ENCODE measurements at places on chromosomes 3 and 15. TPM values are rescaled to one million over a fixed set of nuclear protein-coding genes. Genes with fewer than 3 reads are reported as not detected.

The FHIT gene
- 18.6 TPM for total RNA-seq

The KCNMB3 gene
- 0.68 TPM for total RNA-seq

The ULK3 gene
- total RNA-seq, result 22.2 TPM

The PLA1A gene
- total RNA-seq, result 2.1 TPM

The SELENOT gene
- 66.6 TPM for total RNA-seq

The ANKUB1 gene
- total RNA-seq, result not detected

The ACY1 gene
- total RNA-seq, result 23.9 TPM

The ITIH1 gene
- total RNA-seq, result not detected

The IL17RB gene
- total RNA-seq, result 0.42 TPM

The FANCD2 gene
- total RNA-seq, result 0.55 TPM

The SCAANT1 gene
- total RNA-seq, result not detected

The TRPC1 gene
- 11.7 TPM for total RNA-seq

The LSMEM2 gene
- 29.2 TPM for total RNA-seq

The NUP210 gene
- 2.5 TPM for total RNA-seq

The LARP6 gene
- 86.2 TPM for total RNA-seq

The BNC1 gene
- 0.27 TPM for total RNA-seq

The CLDN16 gene
- not detected for total RNA-seq

The SPATA12 gene
- not detected for total RNA-seq

The C15orf40 gene
- total RNA-seq, result 11.1 TPM

The SLC22A13 gene
- total RNA-seq, result not detected

The RAB43 gene
- 3.8 TPM for total RNA-seq

The USP4 gene
- total RNA-seq, result 45.4 TPM

The GOLGA8M gene
- total RNA-seq, result 1.2 TPM

The HES1 gene
- total RNA-seq, result 31.1 TPM

The HIGD2B gene
- total RNA-seq, result not detected

The NR2E3 gene
- not detected for total RNA-seq

The LZTFL1 gene
- total RNA-seq, result 9.4 TPM

The RASGRP1 gene
- 0.30 TPM for total RNA-seq

The CTDSPL gene
- total RNA-seq, result 50.9 TPM

The CCR5 gene
- total RNA-seq, result 0.17 TPM

The TNFSF10 gene
- total RNA-seq, result 10.1 TPM

The NAALADL2 gene
- 2.9 TPM for total RNA-seq

The TEX55 gene
- total RNA-seq, result not detected

The SNUPN gene
- 15.5 TPM for total RNA-seq

The CHL1 gene
- 4.5 TPM for total RNA-seq

The CACNA2D2 gene
- 1.6 TPM for total RNA-seq

The DAZL gene
- not detected for total RNA-seq

The ZBED2 gene
- total RNA-seq, result not detected

The COL7A1 gene
- 12.5 TPM for total RNA-seq

The MORC1 gene
- not detected for total RNA-seq

The TEX9 gene
- total RNA-seq, result 0.49 TPM

The PRRT3 gene
- total RNA-seq, result 2.0 TPM

The CFAP20DC gene
- 0.14 TPM for total RNA-seq

The GABRA5 gene
- total RNA-seq, result not detected

The PEAK1 gene
- total RNA-seq, result 146 TPM

The ERICH6 gene
- total RNA-seq, result not detected

The AADACL2 gene
- not detected for total RNA-seq

The CILP gene
- 5.7 TPM for total RNA-seq

The GPR62 gene
- total RNA-seq, result 0.26 TPM

All from heart right ventricle (tissue), 16 donors.